ENCODE measurements at places on chromosomes 1 and 21.

DNA sequence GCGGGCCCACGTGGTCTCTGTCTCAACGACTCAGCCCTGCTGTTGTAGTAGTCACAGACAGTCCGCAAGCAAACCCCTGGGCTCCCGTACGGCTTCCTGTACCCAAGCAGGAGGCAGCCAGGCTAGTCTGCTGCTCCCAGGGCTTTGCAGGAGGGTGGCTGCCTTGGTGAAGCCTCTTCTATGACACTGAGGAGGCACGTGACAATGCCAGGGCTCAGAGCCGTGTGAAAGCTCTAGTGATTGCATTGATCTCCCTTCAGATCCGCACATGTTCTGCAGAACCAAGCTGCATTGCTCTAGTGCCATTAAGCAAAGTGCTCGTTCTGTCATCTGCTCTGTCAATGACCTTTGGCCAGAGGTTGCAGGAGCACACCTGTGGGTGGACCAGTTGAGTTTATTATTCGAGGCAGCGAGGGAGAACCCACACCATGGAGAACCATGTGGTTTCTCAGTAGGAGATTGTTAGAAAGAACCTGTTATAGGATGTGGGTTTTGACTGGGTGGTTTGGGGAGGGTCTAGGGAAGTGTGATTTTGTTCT lies 18.0 kb downstream of the UMODL1 start:
- no peak for DNase-seq

- DNase-seq: no peak
Measured at GRCh38 chr1:20138346-20138745, 777 bp upstream of the PLA2G2F start.

GRCh38 chr1:222225316-222225691 lies 322.6 kb downstream of the HHIPL2 start:
- DNase-seq: no peak

DNA sequence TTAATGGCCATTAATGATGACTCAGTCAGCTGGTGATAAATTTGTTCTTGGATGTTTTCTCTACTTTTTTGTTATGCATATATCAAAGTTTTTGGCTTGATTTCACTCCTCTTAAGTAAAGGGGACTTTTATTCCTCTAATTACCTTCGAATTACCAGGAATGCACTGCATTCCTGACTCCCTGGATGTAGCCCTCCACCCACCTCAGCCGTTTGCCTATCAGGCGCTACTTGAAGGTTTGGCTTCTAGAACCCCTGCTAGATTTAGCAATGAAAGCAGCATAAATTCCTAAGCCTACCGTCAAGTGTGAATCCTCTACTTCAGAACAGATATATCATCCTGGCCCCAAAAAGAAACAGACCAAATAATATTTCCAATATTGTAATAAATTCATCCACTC lies 387.8 kb upstream of the ADGRL2 start:
- DNase-seq: no peak
